Activated CD8-positive, alpha-beta memory T cell treated with anti-CD3 and anti-CD28 coated beads for 4 hours (primary cell): ENCODE measurements at places on chromosomes 1 and 21.

DNA sequence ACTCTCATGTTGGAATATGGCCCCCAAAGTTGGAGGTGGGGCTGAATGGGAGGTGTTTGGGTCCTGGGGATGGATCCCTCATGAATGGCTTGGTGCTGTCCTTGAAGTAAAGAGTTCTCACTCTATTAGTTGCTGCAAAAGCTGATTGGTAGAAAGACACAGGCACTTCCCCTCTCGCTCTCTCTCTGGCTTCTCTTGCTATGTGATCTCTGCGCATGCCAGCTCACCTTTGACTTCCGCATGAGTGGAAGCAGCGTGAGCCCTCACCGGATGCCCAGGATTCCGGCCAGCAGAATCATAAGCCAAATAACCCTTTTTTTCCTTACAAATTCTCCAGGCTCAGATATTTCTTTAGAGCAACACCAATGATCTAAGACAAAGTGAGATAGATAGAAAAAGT is 20.9 kb upstream of the CCSAP start:
- DNase-seq, result no peak

DNA sequence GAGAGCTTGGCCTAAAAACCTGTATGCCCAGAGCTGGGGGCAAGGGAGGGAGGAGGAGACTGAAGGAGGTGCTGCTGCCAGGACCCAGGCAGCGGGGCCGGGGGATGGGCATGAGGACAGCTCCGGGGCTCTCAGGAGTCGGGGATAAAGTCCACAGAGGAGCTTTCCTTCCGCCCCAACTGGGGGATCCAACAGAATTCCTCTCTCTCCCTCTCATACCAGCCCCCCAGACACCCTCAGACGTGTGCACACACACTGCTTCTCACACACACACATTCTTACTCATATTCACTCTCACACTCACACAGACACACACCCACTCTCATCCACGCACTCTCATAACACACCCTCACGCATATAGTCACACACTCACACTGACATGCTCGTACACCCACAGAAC is 39.1 kb downstream of the SYF2 start:
- DNase-seq, result no peak

GRCh38 chr1:81121306-81121705 is 679.4 kb upstream of the ADGRL2 start:
- DNase-seq, result no peak

GRCh38 chr1:246508897-246509688 is 2.0 kb upstream of the SMYD3 start:
- DNase-seq, result no peak
